Activated CD8-positive, alpha-beta memory T cell treated with anti-CD3 and anti-CD28 coated beads for 4 hours (primary cell): ENCODE measurements at places on chromosomes 2 and 18.

DNA sequence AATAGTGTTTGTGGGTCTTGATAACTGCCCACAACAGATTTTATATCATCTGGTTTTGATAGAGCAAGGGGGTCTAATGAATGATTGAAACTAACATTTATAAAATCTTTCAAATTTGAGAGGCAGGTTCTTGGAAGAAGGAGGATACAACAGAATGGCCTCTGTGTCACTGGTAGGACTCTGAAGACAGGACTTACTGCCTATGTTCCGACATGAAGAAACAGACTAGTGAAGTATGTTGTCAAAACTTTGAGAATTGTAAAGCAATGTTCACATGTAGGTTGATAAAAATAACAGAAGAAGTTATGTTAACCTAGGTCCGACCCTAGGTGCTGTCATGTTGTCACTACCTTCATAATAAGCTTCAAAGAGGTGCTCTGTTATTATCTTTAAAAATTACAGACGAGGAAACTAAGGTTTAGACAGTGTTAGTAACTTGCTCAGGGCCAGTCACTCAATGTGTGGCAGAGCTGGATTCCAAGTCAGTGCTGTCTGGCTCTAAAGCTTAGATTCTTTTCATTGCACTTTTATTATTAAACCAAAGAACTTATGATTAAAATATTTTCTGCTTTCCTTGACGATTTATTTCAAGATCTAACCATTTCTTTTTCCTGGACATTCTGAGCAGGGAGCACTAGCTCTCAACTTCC lies 146.2 kb downstream of the RPIA start:
- DNase-seq = no peak

- no peak for DNase-seq
Observed at GRCh38 chr2:60500861-60501260, 52.6 kb downstream of the BCL11A start.

DNA sequence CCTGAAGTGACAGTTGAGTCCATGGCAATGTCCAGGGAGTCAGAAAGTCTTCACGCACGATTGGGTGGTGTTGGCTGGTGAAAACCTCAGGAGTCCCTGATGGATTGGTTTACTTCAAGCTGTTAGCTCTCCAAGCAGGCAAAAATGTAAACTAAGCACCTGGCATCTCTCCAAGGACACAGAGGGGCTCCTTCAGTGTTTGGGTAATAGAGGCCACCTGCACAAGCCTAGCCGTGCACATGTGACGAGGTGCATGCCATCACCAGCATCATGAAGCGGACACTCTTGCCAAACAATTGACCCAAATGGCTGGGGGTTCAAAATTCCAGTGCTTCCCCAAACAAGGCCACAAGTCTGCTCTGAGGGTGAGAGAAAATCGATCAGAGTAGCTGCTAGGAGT lies 104.7 kb upstream of the CD302 start:
- no peak for DNase-seq

DNA sequence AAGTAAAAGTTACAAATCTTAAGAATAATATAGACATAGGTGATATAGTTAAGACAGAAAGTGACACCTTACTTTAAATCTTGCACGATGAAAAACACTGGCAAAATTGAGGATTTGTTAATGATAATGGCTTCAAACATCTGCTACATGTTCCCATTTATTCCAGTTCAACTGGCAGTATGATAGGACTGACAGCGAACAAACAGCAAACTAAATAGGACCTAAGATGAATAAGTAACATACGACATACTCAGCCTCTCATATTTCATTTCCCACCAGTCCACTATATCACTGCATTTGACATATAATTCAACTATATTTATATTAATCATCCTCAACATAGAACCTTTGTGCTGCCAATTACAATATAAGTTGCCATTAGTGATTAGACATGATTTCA lies 36.3 kb downstream of the ACVR1C start:
- no peak for DNase-seq

- DNase-seq = no peak
Observed at GRCh38 chr2:161076936-161077335, 83.3 kb upstream of the TANK start.

DNA sequence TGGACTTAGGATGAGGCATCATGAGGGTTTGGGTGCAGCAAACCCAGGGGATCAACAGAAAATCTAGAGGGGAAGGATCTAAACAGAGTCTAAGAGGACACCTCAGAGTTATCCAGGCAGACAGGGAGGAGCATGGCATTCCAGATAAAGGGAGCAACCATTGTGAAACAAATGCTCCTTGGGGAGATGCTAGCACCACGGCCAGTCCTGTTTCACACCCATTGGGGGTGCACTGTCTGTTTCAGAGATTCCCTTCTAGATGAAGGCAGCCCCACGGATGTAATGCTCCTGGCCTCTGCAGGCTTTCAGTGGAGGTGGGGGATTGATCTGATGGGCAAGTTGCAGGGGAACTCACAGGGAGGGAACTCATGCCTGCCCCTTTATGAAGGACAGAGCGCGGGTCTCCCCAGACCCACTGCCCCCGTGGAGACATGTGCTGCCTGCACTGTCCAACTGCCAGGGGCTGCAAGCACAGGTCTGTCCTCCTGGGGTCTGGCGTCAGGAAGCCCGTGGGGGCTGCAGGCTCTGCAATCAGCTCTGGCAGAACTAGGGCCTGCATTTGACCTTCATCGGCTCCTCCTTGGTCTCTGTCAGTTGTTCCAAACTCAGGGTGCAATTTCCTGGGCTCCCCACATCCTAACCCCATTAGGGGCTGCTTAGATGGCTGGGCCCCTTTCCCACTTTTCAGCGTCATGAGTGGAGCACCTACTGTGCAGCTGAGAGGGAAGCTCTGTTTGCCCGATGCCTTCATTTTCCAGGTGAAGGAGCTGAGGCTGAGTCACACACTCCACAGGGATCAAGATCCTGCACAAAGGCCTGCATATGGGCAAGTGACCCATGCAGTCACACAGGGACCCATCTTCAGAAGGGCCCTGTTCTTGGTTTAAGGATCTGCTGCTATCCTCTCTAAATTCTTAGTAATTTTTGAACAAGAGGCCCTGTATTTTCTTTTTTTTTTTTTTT lies 163.4 kb downstream of the ARL4C start:
- no peak for DNase-seq

GRCh38 chr18:13809531-13810255 lies 14.3 kb upstream of the MC5R start:
- DNase-seq = no peak

GRCh38 chr2:211793690-211794089 lies 744.9 kb downstream of the ERBB4 start:
- no peak for DNase-seq

DNA sequence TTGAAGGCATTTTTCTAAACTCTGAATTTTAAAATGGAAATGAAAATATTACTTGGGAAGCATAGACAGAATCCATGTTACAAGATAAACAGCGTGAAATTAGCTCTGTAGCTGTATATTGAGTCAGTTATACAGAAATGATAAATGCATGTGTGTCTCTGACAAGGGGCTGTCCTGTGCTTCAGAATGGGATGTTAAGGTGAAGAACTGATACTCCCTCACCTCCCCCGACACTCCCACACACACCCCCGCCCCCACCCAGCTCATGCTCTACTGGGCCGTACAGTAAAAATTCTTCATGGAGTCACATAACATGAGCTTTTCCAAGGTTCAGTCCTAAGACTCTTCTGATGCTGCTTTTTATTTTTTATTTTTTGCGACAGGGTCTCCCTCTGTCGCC lies 869 bp upstream of the THUMPD2 start:
- no peak for DNase-seq

DNA sequence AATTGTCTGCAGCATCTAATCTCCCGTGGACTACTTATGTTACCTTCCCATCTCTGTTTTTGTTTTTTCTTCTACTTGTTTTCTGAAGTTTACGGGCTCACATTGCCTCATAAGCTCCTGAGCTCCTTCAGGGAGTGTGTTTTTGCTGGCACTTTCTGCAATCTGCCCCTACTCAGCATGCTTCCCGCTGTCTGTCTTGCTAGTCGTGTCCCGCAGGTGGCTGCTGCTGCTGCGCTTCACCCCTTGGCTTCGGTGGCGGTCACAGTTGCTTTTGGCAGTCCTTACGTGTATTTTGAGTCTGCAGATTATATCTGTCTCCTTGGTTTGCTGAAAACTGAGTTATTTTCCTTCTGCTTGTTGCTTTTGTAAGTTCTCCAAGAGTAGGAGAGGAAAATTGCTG lies 37.3 kb downstream of the FER1L5 start:
- no peak for DNase-seq

- no peak for DNase-seq
Observed at GRCh38 chr2:46909771-46910419, 5.7 kb downstream of the MCFD2 start.

DNA sequence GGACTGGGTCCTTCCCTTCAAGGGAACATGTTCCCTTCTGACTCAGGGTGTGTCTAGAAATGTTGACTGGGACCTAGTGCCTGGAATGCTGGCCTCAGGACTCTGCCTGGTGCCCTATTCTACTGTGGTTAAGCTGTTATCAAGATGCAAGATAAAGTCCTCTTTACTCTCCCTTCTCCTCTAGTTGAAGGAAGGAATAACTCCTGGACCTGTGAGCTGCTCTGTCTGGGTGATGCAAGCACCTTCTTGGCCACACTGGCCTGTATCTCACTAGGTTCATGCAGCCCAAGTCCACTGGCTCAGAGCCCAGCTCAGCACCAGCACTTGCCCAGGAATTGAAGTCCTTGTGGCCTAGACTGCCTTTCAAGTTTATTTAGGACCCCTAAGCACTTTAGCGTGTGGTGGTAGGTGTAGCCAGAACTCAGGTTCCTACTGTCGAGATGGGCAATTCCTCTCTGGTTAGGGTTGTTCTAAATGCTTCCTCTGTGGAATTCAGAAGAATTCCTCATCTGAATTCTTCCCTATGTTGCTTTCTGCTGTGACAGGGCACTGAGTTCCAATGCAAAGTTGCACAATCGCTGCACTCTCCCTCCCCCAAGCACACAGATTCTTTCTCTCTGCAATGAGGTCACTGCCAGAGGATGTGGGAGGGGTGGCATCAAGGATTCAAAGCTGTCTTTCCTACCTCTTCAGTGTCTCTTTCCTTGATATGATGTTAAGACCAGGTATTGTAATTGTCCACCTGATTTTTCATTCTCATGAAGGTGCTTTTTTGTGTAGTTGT lies 54.7 kb downstream of the VWC2L start:
- DNase-seq = no peak

- DNase-seq = no peak
Observed at GRCh38 chr2:75292826-75293225, 93.5 kb upstream of the TACR1 start.

- no peak for DNase-seq
Observed at GRCh38 chr2:40592218-40592617, 140.3 kb upstream of the SLC8A1 start.

- no peak for DNase-seq
Observed at GRCh38 chr2:634636-635388, 42.4 kb downstream of the TMEM18 start.

GRCh38 chr18:25243754-25244153 lies 108.2 kb downstream of the ZNF521 start:
- DNase-seq = no peak

GRCh38 chr18:22001912-22002487 lies 167.4 kb upstream of the GATA6 start:
- no peak for DNase-seq

- DNase-seq = no peak
Observed at GRCh38 chr18:52183107-52183506, 156.9 kb upstream of the DCC start.

DNA sequence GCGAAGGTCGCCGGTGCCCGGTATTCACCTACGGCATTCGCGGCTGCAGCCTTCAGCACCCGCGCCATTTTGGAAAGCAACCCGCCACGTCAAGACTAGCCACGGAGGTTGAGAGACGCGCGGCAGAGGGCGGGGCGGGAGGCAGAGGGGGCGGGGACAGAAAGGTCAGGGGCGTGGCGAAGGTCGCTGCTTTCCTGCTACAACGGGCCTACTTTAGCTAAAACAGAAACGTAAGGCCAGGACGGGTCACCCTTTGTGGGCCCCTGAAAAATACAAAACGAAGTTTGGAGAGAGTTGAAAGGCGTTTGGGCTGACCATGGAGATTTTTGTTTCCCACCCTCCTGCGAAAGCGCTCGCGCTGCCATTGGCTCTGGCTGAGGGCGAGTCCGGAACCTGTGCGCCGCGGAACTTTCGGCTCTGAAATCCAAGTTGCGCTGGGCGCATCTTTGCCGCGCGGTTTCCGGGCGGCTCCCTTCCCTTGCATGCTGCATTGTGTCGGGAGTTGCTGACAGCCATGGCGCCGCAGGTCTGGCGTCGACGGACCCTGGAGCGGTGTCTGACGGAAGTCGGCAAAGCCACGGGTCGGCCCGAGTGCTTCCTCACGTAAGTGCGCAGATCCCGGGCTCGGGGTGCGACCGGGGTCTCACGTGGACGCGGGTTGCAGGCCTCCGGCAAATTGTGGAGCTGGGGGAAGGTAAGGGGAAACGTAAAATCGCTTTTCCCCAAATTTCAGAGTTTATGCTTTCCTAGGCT lies at the start of the genes MCEE and MPHOSPH10:
TSS of gene MCEE (minus strand) at position 78 of the 753 bp plus-strand sequence. CDS start at position 68, 10 bp downstream.
TSS of gene MPHOSPH10 (plus strand) at position 483 of the 753 bp plus-strand sequence. CDS start at position 515, 32 bp downstream.
- peak; percentile 77 for DNase-seq

- no peak for DNase-seq
Observed at GRCh38 chr18:23867006-23867405, 147.5 kb upstream of the TTC39C start.

DNA sequence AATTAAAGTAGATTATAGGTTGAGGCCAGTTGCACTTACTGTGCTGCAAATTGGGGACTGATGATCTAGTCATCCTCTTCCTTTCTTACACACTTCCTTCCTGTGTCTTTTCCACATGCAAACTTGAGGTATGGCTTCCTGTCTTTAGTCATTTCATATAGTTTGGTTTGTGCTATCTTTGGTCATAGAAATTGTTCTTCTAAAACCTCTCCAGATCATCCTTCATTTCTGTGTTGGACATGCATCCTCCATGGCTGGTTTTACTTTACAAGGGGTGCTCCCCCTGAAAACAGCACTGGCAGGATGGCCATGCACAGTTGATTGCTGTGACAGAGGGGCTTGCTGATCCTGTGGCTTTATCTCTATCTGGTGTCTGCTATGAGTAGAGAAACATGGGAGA lies 36.5 kb downstream of the MGAT5 start:
- DNase-seq = no peak

DNA sequence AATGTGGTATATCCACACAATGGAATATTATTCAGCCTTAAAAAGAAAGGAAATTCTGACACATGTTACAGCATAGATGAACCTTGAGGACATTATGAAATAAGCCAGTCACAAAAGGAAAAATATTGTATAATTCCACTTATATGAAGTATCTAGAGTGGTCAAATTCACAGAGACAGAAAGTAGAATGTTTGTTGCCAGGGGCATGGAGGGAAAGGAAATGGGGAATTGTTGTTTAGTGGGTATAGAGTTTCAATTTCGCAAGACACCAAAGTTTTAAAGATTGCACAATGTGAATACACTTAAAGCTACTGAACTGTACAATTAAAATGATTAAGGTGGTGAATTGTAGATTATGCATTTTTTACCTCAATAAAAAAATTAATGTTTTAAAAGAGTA lies 92.9 kb downstream of the TXNL1 start:
- DNase-seq = no peak

DNA sequence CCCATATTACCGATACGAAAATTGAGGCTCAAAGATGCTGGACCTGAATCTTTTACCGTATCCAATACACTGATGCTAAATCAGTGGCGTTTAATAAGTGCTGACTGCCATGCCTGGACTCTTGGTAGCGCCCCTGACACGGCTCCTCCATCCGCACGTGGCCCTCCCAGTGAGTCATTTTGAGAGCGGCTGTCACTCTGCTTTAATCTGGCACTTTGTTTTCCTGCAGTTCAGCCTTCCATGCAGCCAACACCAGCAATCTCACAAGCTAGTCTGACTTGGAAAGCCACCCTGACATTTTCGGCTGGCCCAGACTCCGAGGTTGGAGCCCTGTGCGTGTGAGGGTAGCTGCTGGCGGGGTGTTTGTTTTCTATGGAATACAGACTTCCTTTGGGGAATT lies 155.1 kb upstream of the LMAN1 start:
- DNase-seq = no peak

- no peak for DNase-seq
Observed at GRCh38 chr2:239881561-239882320, 143.4 kb downstream of the NDUFA10 start.
